ENCODE measurements at places on chromosomes 13 and 19. TPM values are rescaled to one million over a fixed set of nuclear protein-coding genes. Genes with fewer than 3 reads are reported as not detected.

DNA sequence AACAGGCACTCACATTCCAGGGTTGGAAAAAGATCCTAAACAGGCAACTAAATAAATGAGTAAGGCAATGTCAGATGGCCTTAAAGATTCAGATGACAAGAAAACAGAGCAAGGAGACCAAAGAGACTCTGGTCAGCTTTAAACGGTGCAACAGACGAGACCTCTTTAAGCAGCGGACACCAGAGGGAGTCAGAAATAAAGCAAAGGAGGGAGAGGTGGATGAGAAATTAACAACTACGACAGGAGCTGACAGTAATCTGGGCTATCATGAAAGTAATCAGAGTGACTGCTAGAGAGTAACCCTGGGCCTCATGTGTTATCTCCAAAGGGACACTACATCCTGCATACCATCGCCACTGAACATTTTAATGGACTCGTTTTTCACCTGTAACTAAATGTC is 1.1 kb downstream of the ZNF550 start:
- DNase-seq = no peak

- DNase-seq = no peak
Observed at GRCh38 chr19:45653634-45654033, 14.4 kb upstream of the GIPR start.

DNA sequence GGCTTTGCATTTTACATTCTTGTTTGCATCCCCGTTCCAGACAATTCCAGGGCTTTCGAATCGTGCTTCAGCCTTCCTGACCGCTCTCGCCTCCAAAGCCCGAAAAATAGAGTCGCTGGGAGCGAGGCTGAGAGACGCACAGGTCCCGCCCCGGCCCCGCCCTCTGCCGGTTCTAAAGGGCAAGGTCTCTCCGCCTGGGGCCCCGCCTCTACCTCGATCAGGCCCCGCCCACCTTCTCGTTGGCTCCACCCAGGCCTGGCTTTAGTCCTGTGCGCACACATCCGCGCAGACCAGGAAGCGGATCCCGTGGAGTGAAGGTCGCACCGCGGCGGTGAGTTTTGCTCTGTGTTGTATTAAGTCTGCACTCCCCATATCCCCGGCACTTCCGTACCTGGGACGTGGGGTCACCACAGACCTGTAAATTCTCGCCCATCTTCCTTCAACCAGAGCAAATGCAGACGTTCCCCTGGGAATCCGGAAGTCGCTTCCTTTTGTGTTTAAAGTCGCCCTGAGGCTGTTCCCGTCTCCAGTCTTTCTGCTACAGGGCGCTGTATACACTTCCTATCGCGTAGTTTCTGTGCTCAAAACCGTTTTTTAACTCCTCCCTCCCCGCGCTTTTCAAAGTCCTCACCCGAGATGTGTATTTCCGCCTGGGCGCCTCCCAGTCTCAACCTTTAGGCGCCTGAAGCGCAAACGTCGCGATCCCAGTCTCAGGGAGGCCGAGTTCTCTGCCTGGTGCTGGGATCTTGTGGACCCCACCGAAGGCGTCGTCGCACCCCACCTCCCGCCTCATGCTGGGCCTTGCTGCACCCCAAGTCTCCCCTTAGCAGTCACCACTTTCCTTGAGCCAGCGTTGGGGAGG is at the start of gene ZNF701:
Gene ZNF701, plus strand, starts transcription at position 288 of the 862 bp plus-strand sequence. CDS start 3,861 bp downstream, outside the sequence.
- DNase-seq = peak; percentile 96

GRCh38 chr13:21556051-21556450 is 47.9 kb downstream of the MICU2 start:
- no peak for DNase-seq

DNA sequence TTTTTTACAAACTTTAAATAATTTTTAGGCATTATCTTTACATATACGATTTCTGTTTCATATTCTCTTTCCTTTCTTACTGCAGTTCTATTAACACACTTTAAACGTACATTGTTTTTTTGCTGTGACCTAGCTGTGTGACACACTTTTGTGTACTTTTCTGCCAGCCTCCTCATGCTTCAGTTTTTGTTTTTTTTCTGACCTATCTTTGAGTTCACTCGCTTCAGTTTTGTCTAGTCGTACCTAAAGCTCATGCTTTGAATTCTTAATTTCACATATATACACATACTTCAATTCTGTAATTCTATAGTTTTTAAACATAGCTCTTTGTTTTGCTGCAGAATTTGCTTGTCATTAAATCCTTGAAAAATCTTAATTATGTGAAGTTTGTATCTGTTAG is 150.4 kb downstream of the PDS5B start:
- no peak for DNase-seq

GRCh38 chr19:31232180-31232579 is 117.1 kb downstream of the TSHZ3 start:
- no peak for DNase-seq

GRCh38 chr13:97904059-97904458 is 49.4 kb upstream of the IPO5 start:
- DNase-seq = no peak

GRCh38 chr13:113001241-113002140 is 32.5 kb downstream of the MCF2L start:
- peak; percentile 38 for DNase-seq

DNA sequence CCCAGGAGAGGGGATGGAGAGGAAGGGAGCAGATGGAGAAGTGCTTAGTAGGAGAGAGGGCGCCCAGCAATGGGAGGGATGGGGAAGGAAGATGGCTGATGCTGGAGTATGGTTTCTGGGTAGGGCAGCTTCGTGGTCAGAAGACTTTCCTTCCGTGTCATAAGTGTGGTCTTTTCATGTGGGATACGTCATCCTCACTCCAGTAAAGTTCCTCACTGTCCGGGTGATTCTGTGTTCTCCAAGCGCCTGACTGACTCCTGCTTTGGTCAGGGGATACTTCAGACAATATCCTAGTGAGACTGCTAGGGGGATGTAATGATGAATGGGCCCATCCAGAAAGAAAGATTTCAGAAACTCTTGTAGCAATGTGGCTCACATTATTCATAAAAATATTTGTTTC is 3.9 kb upstream of the OR10H3 start:
- no peak for DNase-seq

DNA sequence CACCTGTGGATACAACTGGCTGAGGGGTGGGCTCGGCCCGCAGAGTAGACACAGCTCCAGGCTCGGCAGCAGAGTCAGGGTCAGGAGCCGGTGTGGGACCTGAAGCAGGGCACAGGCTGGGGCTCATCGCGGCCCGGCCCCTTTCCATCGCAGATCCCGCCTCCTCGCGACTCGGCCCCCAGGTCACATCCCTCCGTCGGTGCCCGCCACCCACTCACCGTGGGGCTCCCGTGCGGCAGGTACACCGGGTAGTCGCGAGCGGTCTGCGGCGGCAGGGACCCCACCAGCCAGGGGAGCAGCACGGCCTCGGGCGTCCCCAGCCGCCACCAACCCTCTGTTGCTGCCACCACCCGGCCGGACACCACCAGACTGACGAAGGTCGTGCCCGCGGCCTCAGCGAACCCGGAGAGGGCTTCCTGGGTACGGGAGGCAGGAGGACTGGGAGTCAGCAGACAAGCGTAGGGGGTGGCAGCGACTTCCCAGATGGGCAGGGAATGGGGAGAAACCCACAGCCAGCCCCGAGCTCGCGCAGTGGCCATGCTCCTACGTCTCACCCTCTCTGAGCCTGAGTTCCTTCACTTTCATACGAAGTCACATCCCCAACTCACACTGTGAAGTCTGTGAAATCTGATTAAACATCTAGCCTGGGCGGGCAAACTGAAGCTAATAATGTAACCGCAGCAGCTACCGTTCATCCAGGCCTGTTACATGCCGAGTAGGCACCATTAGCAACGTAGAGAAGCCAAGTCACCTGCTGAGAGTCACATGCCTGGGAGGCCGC is 3.7 kb downstream of the FUZ start:
- peak; percentile 72 for DNase-seq

- no peak for DNase-seq
Observed at GRCh38 chr19:46809534-46810272, 21.3 kb upstream of the SLC1A5 start.

GRCh38 chr13:32264407-32264806 is 50.8 kb downstream of the ZAR1L start:
- DNase-seq = peak; percentile 84

GRCh38 chr19:4066682-4067395 is at the start of gene ZBTB7A:
ZBTB7A (minus strand) TSS chr19:4066899; CDS start chr19:4055232, 11,667 bp downstream.
- peak; percentile 90 for DNase-seq

DNA sequence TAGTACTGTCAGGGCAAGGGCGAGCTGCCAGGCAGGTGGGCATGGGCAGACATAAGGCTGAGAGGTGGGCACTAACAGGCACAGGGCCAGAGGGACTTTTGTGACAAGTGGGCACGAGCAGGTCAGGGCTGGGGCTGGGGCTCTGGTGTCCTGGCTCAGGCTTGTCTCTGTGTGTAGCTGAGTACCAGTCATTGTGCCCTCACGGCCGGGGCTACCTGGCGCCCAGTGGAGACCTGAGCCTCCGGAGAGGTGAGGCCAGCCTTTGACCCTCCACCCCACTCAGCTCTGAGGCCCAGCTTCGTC is 21.6 kb downstream of the LTBP4 start:
- DNase-seq = no peak

GRCh38 chr13:73025217-73026012 is 33.4 kb upstream of the KLF5 start:
- no peak for DNase-seq

GRCh38 chr19:1767464-1767933 is 14.2 kb downstream of the ONECUT3 start:
- no peak for DNase-seq

DNA sequence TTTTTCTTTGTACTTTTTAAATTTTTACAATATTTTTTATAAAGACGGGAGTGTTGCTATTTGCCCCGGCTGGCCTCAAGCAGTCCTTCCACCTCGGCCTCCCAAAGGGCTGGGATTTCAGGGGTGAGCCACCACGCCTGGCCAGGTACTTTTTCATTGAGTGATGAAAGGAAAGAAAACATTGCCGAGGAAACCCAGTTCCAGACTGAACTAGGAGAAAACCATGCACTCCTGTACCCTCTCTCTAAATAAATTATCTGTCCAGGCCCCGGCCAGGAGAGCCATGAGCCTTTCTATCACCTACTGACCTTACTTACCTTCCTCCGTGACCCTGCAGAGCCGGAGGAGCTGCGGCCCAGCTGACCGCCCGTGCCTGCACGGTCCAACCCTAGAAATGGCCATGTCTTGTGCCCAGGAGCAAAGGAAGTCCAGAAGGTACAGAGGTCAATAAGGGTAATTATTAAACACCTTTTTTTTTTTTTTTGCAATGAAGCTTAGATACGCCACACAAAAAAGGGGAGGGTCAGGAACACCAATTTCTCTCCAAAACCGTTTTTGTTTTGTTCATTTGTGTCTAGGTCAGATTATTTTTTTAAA is at the start of gene SLC7A9:
Gene SLC7A9, minus strand, starts transcription at position 399 of the 597 bp plus-strand sequence. CDS start 1,233 bp downstream, outside the sequence.
- DNase-seq = no peak

GRCh38 chr19:42172261-42172660 is 40.0 kb upstream of the POU2F2 start:
- no peak for DNase-seq

- no peak for DNase-seq
Observed at GRCh38 chr13:30907121-30907861, 1.2 kb downstream of the MEDAG start.

The FGF22 gene
- total RNA-seq = 0.44 TPM

The SIAH3 gene
- not detected for total RNA-seq

The SHD gene
- total RNA-seq = 37.0 TPM

The GFY gene
- total RNA-seq = not detected

The ZNF850 gene
- 4.2 TPM for total RNA-seq

The LRFN3 gene
- total RNA-seq = 9.7 TPM

The CLEC17A gene
- total RNA-seq = not detected

The IRS2 gene
- 29.6 TPM for total RNA-seq

The MCEMP1 gene
- 1.2 TPM for total RNA-seq

The KLK12 gene
- total RNA-seq = not detected

The DPY19L3 gene
- total RNA-seq = 13.4 TPM
